ENCODE measurements at places on chromosomes 13 and 19.

GRCh38 chr19:21128901-21129698, 12.7 kb upstream of the ZNF431 start:
- no peak for DNase-seq

- DNase-seq = no peak
Observed at GRCh38 chr13:66655847-66656454, 574.2 kb downstream of the PCDH9 start.

- no peak for DNase-seq
Observed at GRCh38 chr13:101875717-101876393, 423.4 kb downstream of the ITGBL1 start.

GRCh38 chr13:22690756-22691155, 490.0 kb upstream of the SGCG start:
- no peak for DNase-seq

- peak; percentile 0 for DNase-seq
Observed at GRCh38 chr13:73708393-73708985, 425.7 kb downstream of the KLF12 start.

GRCh38 chr13:98761986-98762616, 9.6 kb upstream of the SLC15A1 start:
- DNase-seq = no peak

- no peak for DNase-seq
Observed at GRCh38 chr19:46745030-46745429, 827 bp upstream of the FKRP start.

- DNase-seq = no peak
Observed at GRCh38 chr13:86193281-86193680, 394.1 kb upstream of the SLITRK6 start.

DNA sequence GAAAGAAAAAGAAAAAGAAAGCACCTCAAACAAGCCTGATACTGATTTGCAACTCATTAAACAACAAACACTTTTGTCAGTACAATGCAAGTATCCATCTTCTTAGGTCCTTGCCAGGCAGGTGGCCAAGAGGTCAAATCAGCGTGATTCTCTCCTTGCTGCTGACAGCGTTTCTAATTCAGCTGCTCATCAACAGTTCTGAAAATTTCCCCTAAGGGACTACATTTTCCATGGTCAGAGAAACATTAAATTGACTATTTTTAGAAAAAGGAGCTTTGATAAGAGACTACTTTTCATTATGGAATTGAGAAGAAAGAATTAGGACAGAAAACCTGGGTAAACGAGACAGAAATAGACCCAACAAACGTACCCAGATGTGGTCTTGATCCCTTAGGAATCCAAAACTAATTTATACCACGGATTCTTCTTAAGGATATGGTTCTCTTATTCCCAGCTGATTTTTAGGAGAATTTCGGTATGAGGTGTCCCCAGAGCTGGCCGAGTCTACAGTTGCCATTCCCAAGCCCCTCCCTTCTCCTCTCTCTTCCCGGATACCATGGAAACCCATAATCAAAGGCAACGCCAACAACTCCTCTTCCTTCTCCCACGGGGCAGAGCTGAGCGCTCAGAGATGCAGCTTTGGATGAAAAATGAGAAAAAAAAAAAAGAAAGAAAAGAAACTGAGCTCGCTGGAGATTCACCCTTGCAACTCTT, 29.5 kb upstream of the CEBPG start:
- DNase-seq = no peak

GRCh38 chr19:3367628-3368440, 1.5 kb downstream of the NFIC start:
- no peak for DNase-seq

- no peak for DNase-seq
Observed at GRCh38 chr13:54110597-54110996, 1082.0 kb downstream of the OLFM4 start.

DNA sequence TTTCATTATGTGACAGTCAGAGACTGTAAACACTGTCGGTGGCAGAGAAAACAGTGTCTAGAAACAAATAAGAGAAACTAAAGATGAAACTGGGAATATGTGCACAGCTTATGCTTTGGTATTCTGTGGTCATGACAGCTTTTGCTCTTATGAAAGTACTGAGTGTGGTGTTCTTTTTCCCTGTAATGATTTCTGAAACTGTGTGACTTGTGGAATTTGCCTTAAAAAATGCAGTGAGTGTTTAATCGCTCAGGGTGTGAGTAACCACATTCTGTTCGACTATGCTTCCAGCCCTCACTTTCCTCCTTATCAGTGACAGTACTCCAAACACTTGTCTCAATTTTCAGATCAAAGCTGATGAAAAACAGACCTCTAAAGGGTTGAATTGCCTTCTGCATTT, 66.9 kb upstream of the DIAPH3 start:
- no peak for DNase-seq

GRCh38 chr13:30991184-30991583, 58.7 kb downstream of the TEX26 start:
- DNase-seq = no peak

GRCh38 chr13:37657956-37658355, 59.4 kb upstream of the POSTN start:
- no peak for DNase-seq

DNA sequence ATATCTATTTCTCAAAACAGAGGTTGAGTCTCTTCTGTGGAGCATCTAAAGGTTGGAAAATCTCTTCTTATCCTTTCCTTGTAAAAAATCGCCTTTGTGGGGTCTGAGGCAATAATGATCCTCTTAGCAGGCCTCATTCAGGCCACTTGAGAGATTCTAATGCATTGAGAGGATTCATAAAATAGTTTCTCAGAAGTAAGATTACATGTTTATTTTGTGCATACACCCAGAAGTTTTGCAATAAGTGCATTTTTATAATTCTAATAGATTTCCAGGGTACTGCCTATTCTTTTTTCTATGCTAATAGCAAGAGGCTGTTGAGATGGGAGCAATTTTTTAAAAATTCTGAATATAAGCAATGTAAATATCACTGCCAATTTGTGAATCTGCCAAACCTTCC, 342.2 kb upstream of the KLF12 start:
- DNase-seq = no peak

GRCh38 chr19:18203408-18203862, 407 bp downstream of the RAB3A start:
- peak; percentile 50 for DNase-seq

- DNase-seq = no peak
Observed at GRCh38 chr13:99395436-99395835, 88.2 kb upstream of the GPR183 start.

- no peak for DNase-seq
Observed at GRCh38 chr19:1947651-1948209, 6.8 kb downstream of the CSNK1G2 start.

DNA sequence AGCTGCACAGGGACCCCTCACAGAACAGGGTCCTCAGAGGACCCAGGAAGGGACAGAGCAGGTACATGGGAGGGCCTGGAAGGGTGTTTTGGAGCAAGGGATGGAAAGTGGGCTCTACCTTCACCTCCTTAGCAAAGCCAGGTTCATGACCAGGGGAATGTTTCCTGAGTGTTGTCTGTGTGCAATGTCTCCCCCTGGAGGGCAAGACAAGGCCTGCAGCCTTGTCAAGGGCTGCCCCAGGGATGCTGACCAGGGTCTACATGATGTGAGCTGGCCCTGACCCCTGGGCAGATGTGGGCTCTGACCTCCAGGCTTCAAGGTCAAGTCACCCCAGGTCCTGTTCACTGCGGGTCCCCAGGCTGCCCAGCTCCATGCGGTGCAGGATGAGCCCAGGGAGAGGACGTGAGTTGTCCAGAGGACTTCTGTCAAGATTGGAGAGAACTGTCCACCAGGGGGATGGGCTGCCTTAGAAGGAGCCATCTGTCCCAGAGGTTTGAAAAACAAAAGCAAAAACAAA, 1.0 kb upstream of the CEACAM1 start:
- DNase-seq = peak; percentile 61

GRCh38 chr13:33870046-33870668, 52.2 kb downstream of the RFC3 start:
- no peak for DNase-seq

GRCh38 chr13:114119196-114119595, 13.2 kb downstream of the RASA3 start:
- no peak for DNase-seq

DNA sequence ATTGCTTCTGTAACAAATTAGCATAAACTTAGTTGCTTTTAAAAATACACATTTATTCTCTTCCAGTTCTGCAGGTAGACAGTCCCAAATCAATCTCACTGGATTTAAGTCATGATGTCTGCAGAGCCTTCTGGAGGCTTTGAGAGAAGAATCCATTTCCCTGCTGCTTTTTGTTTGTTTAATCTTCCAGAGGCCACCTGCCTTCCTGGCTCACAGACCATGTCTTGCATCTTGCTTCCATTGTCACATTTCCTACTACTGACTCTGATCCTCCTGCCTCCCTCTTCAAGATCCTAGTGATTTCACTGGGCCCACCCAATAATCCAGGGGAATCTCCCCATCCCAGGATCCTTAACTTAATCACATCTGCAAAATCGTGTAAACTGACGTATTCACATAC, 473.3 kb downstream of the ITGBL1 start:
- no peak for DNase-seq

DNA sequence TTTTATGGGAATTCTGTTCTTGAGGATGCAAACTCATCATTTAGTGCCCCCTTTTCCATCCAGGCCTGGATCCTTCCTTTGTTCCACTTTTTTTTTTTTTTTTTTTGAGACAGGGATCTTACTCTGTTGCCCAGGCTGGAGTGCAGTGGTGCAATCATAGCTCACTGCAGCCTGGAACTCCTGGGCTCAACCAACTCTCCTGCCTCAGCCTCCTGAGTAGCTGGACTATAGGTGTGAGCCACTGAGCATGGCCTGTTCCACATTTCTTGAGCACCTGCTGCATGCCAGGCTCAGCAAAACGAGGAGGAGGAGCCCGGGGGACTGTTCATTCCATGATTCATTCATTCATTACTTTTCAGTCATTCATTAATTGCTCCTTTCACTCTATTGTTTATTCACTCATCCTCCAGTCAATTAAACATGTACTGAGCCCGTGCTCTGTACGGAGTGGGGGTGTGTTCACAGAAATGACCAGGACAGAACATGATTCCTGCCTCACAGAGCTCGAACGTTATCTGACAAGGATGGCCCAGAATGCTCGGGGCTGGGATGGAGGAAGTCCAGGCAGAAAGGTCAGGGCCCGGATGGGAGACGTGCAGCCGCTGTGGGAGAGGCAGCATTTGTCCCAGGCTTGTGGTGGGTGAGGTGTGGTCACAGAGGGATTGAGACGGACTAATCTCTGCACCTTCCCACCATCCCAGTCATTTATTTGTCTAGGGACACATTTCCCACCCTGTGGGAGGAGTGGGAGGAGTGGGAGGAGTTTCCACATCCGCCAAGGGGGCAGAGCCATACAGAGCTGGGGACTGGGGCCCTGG, 51.2 kb upstream of the SHKBP1 start:
- no peak for DNase-seq

DNA sequence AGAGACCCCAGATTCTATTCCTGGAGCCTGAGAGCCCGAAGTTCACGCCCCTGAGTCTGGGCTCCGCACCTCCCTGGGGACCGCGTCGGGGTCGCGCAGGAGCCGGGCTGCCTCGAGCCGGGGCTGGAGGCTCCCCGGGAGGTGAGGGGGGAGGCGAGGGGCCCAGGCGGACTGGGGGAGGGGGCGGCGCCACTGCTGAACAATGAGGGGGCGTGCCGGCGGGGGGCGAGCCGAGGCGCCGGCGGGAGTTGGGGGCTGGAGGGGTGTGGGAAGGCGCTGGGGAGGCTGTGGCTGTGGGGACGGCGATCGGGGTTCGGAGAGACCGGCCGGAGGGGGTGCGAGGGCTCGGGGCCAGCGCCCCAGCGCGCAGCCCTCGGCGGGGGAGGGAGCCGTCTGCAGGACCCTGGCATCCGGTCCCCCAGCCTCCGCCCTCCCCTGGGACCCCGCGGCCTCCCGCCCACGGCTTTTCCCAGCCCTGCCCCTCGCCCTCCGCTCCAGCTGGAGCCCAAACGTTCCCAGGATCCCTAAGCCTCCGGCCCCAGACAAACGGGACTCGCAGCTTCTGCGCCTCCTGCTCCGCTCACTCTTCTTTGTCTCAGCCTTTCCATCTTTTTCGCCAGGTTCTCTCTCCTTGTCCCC, 922 bp downstream of the PLEKHG2 start:
- no peak for DNase-seq

GRCh38 chr13:44172281-44172810, 201.3 kb upstream of the SERP2 start:
- DNase-seq = no peak

DNA sequence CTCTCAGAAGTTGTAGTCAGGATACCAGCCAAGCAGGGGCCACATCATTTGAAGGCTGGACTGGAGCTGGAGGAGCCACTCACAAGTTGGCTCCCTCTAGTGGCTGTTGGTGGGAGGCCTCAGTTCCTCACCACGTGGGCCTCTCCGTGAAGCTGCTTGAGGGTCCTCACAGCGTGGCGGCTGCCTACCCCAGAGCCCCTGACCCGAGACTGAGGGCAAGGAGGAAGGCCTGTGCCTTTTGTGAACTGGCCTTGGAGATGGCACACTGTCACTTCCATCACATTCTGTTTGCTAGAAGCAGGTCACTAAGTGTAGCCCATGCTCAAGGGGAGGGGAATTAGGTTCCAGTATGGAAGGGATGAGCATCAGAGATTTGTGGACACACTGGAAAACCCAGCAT, 14.6 kb downstream of the GNA11 start:
- no peak for DNase-seq

GRCh38 chr13:111202156-111202621, 87.1 kb downstream of the ARHGEF7 start:
- DNase-seq = no peak

- DNase-seq = no peak
Observed at GRCh38 chr13:66967811-66968597, 262.1 kb downstream of the PCDH9 start.

DNA sequence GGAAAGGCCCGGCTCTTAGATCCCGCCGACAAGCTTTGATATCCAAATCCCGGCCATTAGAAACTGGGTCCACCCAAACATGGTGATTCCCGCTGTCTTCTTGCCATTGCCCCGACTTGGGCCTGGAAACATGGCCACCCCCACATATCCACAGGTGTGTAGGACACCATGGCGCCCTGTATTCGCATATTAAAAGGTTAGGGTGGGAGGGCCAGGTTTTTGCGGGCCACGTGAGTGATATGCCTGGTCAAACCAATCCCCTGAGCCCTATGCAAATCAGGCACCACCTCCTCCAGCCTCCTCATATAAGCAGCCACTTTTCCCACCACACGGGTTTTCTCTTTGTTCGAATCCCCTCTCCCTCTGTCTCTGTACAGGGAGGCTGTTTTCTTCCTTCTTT, 766.4 kb downstream of the UQCRFS1 start:
- no peak for DNase-seq

DNA sequence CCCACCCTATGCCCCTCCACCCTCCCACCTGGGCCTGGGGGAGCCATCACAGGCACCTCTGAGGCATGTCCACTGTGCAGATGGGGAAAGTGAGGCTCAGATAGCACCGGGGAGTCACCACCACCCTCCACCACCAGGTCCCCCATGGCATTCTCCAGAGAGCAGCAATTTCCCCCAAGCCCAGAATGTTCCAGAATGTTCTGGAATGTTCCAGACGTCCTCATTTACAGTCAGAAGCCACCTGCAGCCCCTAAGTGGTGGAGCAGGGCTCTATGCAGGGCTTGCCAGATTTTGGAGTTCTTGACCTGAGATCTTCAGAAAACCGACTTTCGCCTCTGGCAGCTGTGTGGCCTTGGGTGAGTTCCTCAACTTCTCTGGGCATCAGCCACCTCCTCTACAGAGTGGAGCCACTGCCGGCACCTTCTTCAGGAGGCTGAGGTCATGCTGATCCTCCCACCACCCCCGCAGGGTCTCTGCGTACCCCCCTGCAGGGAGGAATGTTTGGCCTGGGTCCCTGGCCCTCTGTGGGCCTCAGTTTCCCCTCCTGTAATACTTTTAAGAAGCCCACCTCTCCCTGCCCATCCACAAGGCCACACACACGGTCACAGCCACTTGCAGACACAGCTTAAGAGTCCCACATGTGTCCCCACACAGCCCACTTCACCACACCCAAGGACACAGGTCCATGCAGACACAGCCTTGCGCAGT, 6.2 kb downstream of the FUT5 start:
- DNase-seq = no peak
